Colonic mucosa (tissue), 4 donors: ENCODE measurements at places on chromosomes 2 and 18. TPM values are rescaled to one million over a fixed set of nuclear protein-coding genes. Genes with fewer than 3 reads are reported as not detected.
A peak's percentile ranks its signal among the peaks of the same experiment; 100 is the strongest.

DNA sequence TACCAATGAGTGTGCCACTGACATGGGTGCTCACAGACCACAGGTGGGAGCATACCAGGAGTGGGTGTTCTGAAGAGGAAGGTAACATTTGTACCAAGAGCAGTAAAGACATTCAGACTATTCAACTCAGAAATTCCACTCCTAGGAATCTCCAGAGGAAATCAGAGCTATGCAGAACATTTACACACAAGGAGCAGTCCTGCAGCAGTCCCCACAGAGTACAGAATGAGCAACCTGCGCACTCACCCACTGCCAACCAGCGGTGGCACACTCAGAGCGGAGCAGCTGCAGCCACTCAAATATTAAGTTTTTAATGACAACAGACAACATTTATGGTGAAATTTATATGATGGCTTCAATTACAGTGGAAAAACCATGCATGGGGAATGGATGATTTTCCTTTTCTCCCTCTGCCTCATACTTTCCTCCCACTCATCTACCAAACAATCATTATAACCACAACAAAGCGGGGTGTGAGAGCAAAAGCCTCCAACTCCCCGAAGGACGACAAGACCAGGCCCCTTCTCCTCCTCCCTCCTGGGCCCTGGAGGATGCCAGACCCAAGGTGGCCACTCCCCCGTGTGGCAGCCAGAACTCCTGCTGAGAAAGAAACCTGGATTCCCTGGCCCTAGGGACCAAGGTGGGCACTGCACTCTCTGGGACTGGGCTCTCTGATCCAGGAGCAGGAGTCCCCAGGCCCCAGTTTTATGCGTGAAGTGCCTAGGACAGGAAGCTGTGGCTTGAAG is 5.4 kb downstream of the HS6ST1 start:
- H3K4me1 ChIP-seq = peaks cover 6% of the 10 kb centered on the region
- H3K36me3 ChIP-seq = no peaks in the 10 kb centered on the region
- DNase-seq = peak; percentile 16
- no peak overlapping the region for H3K4me3 ChIP-seq
- no peak overlapping the region for H3K27ac ChIP-seq
- no peaks in the 10 kb centered on the region for H3K27me3 ChIP-seq

DNA sequence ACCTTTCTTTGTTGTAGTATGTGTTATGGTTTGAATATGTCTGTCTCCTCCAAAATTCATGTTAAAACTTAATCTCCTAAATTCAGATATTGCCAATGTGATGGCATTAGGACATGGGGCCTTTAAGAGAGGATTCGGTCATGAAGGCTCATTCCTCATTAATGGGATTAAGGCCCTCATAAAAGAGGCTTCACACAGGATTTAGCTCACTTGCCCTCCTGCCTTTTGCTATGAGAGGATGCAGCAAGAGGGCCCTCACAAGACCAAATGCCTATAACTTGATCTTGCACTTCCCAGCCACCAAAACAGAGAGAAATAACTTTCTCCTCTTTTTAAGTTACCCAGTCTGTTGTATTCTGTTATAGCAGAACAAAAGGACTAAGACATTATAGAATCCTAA is 19.7 kb downstream of the ZBTB14 start:
- no peak overlapping the region for H3K4me3 ChIP-seq
- H3K27ac ChIP-seq = no peak overlapping the region
- no peaks in the 10 kb centered on the region for H3K36me3 ChIP-seq
- no peak for DNase-seq

- no peaks in the 10 kb centered on the region for H3K4me1 ChIP-seq
- no peak for DNase-seq
- H3K27me3 ChIP-seq = no peaks in the 10 kb centered on the region
- H3K27ac ChIP-seq = no peak overlapping the region
Measured at GRCh38 chr18:76410660-76411417, 84.2 kb downstream of the ZNF516 start.

The TPO gene
- total RNA-seq = 0.80 TPM

The ARHGAP15 gene
- 3.7 TPM for total RNA-seq

The SIX2 gene
- total RNA-seq = not detected

The CHRNG gene
- total RNA-seq = not detected

The ARHGAP28 gene
- 1.9 TPM for total RNA-seq

The TRIP12 gene
- 209 TPM for total RNA-seq

The SATB2 gene
- 133 TPM for total RNA-seq
